Breast epithelium (tissue), 4 donors: ENCODE measurements at places on chromosomes 6 and 20. TPM values are rescaled to one million over a fixed set of nuclear protein-coding genes. Genes with fewer than 3 reads are reported as not detected.

DNA sequence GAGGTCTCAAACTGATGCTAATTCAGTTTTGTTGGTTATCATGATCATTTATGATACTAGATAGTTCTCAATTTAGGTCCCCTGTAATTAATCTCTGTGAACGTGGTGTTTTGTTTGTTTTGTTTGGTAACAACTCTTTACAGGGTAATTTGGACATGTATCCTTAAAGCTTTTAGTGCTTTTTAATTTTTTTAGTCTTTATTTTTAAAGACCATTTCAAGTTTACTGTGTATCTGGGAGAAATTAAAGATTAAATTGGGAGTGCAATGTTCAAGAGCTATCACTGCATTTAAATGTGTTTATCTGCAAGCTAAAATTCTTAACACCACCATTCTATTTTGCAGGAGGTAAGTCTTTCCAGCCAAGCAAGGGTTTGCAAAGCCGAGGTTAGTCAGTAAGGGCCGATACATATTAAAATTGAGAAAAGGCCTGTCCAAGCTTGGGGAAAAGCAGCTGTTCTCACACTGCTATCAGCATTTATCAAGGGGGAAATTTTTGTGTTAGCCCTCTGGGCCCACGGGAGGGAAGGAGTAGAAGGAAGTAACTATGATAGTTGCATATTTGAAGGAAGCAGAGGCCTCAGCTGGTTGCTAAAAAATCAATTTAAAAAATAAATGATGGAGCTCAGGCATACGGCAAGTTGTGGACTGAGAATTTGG lies 59.3 kb upstream of the ZNF217 start:
- H3K4me3 ChIP-seq = no peak overlapping the region
- no peak for DNase-seq
- no peaks in the 10 kb centered on the region for H3K36me3 ChIP-seq
- no peaks in the 10 kb centered on the region for H3K27me3 ChIP-seq

The SLC22A2 gene
- total RNA-seq = not detected

- H3K27ac ChIP-seq = peak overlapping the region; percentile 83
- H3K27me3 ChIP-seq = no peaks in the 10 kb centered on the region
- DNase-seq = no peak
- H3K4me1 ChIP-seq = peaks cover 5% of the 10 kb centered on the region
- H3K4me3 ChIP-seq = no peak overlapping the region
- H3K36me3 ChIP-seq = no peaks in the 10 kb centered on the region
These were observed 18.9 kb downstream of the PKIG start for GRCh38 chr20:44601236-44601671.

The FAM162B gene
- 3.7 TPM for total RNA-seq

DNA sequence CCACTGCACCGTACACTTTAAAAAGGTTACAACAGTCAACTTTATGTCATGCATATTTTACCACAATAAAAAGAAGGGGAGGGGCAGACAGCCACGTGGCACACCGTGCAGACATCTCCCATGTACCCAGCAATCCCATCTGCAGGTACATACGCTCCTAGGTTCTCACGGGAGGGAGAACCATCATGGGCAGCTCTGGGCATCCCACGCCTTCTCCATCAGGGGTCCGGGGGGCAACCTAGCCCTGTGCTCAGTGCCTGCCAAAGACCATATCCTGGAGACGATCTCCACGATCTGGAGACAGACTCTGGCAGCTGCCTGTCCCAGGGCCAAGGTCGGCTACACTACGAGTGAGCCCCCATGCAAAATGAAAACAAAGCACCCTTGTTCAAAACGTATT lies 2.5 kb upstream of the BNIP5 start:
- no peak for DNase-seq
- H3K36me3 ChIP-seq = no peaks in the 10 kb centered on the region
- no peaks in the 10 kb centered on the region for H3K4me1 ChIP-seq
- no peak overlapping the region for H3K4me3 ChIP-seq
- H3K27me3 ChIP-seq = no peaks in the 10 kb centered on the region

DNA sequence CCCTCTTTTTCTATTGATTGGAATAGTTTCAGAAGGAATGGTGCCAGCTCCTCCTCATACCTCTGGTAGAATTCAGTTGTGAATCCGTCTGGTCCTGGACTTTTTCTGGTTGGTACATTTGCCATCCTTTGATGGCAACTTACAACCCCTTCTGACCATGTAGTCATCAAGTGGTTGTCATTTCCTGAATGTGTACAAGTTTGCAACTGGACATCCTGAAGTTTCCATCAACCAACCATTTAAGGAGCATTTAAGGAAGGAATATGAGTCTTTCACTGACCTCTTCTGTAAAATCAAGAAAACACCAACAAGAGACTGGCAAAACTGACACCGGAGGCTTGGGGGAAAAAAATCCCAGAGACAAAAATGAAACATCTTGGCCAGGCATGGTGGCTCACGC lies 97.4 kb downstream of the RIN2 start:
- no peaks in the 10 kb centered on the region for H3K36me3 ChIP-seq
- no peak overlapping the region for H3K27ac ChIP-seq
- no peaks in the 10 kb centered on the region for H3K4me1 ChIP-seq
- DNase-seq = no peak
- H3K4me3 ChIP-seq = no peak overlapping the region
- no peaks in the 10 kb centered on the region for H3K27me3 ChIP-seq

The MOG gene
- not detected for total RNA-seq

The CDH4 gene
- total RNA-seq = under 0.01 TPM

The PSORS1C2 gene
- total RNA-seq = not detected

GRCh38 chr6:90701146-90701781 lies 114.4 kb upstream of the MAP3K7 start:
- H3K4me1 ChIP-seq = no peaks in the 10 kb centered on the region
- no peaks in the 10 kb centered on the region for H3K27me3 ChIP-seq
- no peak for DNase-seq

DNA sequence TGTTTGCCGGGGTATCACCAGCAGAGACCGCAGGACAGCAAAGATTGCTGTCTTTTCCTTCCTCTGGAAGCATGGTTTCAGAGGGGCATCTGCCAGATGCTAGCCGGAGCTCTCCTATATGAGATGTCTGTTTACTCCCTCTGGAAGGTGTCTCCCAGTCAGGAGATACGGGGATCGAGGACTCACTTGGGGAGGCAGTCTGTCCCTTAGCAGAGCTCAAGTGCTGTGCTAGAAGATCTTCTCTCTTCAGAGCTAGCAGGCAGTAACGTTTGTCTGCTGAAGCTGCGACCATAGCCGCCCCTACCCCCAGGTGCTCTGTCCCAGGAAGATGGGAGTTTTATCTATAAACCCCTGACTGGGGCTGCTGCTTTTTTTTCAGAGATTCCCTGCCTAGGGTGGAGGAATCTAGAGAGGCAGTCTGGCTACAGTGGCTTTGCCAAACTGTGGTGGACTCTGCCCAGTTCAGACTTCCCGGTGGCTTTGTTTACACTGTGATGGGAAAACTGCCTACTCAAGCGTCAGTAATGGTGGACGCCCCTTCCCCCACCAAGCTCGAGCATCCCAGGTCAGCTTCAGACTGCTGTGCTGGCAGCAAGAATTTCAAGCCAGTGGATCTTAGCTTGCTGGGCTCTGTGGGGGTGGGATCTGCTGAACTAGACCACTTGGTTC lies 133.0 kb upstream of the FLRT3 start:
- DNase-seq = no peak
- H3K27ac ChIP-seq = no peak overlapping the region
- no peaks in the 10 kb centered on the region for H3K27me3 ChIP-seq
- no peaks in the 10 kb centered on the region for H3K4me1 ChIP-seq
- H3K36me3 ChIP-seq = no peaks in the 10 kb centered on the region

DNA sequence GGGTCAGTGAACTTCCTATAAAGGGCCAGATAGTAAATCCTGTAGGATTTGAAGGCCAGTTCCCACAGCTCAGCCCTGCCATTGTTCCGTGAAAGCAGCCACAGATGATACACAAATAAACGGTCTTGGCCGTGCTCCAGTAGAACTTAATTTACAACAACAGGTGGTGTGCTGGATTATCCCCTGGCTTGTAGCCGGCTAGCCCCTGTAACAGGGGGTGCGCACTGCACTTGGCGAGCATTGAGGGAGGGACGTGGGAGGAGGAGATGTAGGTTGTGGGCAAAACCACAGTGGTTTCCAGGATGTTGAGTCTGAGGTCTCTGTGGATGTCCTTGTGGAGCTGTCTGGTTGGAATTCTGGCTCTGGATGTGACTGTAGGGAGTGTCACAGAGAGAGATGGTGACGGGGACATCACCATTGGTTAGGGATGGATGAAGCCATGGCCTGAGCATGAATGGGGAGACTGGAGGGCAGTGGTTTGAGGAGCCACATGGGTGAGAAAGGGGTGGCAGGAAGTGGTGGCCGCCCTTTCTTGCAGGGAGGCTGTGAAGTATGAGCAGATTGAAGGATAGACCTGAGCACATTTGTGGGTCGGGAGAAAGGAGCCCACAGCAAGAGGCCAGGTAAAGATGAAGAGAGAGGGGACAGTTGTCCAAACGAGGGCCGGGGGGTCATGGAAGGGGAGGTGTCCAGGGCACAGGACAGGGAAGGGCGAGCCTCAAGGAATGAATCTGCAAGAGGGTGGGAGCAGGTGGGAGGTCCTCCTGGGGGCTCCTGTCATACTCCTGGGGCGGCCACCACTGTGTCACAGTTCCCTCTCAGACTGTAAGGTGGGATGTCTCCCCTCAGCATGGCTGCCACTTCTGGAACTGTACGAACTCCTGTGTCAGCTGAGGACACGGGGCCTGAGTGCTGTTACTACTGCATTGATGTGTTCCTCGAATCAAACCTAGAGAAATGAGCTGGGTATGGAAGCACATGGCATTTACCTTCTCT lies 53.6 kb downstream of the CDH26 start:
- H3K27ac ChIP-seq = no peak overlapping the region
- no peak overlapping the region for H3K4me3 ChIP-seq
- H3K36me3 ChIP-seq = no peaks in the 10 kb centered on the region
- H3K4me1 ChIP-seq = no peaks in the 10 kb centered on the region
- no peaks in the 10 kb centered on the region for H3K27me3 ChIP-seq
- DNase-seq = no peak

The ADRM1 gene
- total RNA-seq = 80.2 TPM

The BPIFB1 gene
- total RNA-seq = 1.0 TPM

The LY6G6D gene
- total RNA-seq = not detected

The APCDD1L gene
- 0.73 TPM for total RNA-seq
